DMS153 (cell line): ENCODE measurements at places on chromosomes 2 and 18.

- no peak for DNase-seq
Observed at GRCh38 chr2:102268510-102269199, 42.7 kb upstream of the IL1RL1 start.

DNA sequence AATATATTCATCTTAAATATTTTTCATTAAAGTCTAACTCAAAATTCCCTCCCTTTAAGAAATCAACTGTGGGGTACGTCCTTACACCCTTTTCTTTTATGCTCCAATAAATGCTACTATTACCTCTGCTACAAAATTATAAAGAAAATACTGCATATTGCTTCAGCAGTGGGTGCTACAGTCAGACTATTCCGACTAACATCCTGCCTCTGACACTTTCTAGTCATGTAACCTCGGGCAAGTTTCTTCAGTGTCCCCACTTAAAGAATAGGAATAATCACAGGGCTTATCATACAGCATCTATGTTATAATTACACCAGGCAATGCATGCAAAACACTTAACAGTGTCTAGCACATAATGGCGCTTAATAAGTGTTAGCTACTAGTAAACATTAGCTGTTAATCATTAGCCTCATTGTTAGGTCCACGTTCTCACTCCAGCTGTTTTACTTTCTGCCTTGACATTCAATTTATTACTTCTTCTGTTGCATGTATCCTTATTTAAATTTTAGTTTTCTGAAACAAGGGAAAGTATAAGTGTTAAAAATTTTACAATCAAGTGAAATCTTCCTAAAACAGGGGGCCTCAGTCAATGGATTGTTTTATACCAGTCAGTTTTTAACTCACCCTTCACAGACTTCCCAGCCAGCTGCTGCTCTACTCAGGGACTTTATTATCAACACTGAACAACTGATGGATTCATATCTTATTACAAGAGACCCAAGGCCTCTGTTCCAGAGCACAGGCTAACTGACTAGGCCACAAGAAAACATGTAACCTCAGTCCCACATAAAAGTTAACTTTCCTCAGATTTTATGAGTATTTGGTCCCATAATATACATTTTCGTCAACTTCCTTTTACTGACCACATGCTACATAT is 54.0 kb downstream of the CLASP1 start:
- no peak for DNase-seq

DNA sequence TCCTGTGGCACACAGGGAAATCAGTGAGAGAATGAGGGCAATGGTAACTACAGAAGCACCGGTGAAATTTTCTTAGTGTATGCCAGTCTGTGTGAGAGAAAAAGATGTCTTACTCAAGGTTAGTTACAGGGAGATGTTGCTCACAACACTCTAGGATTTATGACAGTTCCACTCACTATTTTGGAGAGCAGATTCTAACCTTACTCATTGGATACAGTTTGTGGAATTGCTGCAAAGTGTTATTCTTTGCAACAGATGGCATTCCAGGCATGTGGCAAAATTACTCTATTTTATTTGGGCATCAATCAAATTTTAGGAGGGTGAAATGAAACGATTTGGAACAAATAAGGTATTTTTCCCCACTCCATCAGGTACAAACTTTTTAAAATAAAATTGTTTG is 449.1 kb downstream of the PIK3C3 start:
- no peak for DNase-seq

DNA sequence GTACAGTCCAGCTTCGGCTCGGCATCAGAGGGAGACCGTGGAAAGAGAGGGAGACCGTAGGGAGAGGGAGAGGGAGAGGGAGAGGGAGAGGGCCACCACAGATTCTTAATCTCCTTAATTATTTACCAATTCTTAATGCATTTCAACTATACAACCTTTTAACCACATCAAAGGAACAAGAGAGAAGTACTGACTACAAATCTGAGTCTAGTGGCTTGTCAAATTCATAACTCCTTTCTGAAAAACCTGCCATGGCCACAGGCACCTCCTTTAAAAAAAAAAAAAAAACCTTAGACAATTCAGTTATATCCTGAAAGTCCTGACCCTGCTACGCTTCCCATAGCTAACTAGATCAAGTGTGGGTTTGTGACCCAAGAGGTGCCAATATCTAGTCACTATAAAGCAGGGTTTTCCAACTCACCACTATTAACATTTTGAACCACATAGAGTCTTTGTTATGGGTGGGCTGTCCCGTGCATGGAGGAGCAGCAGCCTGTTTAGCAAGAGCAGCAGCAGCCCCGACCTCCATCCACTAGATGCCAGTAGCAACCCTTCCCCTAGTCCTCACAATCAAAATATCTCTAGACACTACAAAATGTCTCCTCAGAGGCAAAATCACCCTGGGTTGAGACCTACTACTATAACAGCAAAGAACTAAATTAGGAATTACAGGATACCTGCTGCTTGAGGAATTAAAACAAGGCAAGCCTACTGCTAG is 6.8 kb downstream of the ESCO1 start:
- no peak for DNase-seq

GRCh38 chr18:13612196-13612997 is 114.0 kb downstream of the FAM210A start:
- DNase-seq = no peak

DNA sequence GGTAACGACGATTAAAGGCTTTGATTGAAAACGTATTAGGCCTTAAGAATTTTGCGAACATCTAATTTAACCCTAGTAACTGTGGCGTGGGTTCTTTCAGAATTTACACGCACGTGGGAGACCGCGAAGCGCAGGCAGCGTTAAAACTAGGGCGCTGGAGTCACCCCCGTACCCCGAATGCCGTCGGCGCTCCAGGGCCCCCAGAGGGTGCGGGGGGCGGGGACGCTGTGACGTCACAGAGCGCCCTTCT is 673 bp upstream of the SMCHD1 start:
- DNase-seq = no peak

DNA sequence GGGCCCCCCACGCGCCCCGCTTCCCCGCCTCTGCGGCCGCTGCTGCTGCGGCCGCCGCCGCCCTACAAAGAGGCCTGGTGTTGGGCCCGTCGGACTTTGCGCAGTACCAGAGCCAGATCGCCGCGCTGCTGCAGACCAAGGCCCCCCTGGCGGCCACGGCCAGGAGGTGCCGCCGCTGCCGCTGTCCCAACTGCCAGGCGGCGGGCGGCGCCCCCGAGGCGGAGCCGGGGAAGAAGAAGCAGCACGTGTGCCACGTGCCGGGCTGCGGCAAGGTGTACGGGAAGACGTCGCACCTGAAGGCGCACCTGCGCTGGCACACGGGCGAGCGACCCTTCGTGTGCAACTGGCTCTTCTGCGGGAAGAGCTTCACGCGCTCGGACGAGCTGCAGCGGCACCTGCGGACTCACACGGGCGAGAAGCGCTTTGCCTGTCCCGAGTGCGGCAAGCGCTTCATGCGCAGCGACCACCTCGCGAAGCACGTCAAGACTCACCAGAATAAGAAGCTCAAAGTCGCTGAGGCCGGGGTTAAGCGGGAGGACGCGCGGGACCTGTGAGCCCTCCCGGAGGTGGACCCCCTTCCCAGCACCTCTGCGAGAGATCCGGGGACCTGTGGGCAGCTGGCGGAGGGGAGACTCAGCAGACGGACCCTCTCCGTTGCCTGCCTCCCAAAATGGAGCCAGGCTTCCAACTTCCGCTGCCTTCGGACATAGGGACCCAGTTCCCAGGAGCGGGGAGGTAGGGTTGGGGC is 1.9 kb downstream of the SP5 start:
- DNase-seq = no peak

DNA sequence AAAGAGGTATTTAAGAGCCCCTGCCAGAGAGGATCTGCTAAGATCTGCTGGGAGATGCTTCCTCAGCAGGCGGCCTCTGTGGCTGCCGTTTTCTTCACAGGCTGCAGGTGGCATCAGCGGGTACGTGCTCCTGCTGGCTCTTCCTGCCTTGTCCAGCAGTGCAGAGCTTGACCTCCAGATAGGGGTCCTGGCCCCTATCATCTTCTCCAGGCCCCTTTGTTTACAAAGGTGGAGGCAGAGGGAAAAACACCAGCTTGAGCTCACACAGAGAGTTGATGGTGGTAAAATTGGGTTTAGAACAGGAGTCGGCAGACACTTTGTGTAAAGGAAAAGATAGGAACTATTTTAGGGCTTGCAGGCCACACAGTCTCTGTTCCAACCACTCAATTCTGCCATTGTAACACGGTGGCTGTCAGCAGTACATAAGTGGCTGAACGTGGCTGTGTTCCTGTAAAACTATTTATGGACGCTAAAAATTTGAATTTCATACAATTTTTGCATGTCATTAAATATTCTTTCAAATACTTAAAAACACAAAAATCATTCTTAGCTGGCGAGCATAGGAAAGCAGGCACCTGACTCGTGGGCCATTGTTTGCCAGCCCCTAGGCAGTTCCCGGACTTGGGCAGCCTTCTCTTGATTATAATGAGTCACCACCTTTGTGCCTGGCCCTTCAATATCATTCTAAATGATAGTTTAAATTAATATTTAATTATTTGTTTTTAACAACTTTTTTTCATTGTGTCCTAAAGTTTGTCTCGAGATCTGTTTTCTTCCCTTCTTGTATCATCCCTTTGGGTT is 98.2 kb upstream of the B3GNT7 start:
- DNase-seq = peak; percentile 3

DNA sequence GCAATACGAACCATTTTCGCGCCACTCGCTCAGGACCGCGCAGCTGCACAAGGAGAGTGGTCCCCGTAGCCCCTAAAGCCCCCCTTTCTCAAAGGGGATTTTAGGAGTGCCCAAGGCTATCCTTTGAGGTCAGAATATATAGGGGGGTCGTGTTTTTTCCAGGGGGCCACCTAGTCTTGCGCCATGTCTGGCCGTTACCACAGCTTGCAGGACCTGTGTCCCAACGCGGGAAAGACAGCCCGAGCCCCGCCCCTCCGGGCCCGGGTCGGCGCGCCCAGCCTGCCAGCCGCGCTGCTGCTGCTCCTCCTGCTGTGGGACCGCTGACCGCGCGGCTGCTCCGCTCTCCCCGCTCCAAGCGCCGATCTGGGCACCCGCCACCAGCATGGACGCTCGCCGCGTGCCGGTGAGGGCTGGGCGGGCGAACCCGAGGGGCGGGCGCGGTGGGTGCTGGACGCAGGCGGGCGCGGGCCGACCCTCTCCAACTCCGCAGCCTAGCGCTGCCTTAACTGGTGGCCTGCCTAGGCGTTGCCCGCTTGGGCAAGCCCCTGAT is at the start of gene CDCA7:
CDCA7 (plus strand) TSS at position 291 of the 550 bp plus-strand sequence; CDS start at position 383, 92 bp downstream.
- DNase-seq = peak; percentile 66

- DNase-seq = no peak
Observed at GRCh38 chr2:109141727-109142283, 12.8 kb downstream of the SH3RF3 start.

GRCh38 chr2:180169474-180169873 is 162.4 kb upstream of the CWC22 start:
- DNase-seq = no peak

GRCh38 chr2:175154661-175155082 is 13.3 kb downstream of the ATF2 start:
- no peak for DNase-seq

DNA sequence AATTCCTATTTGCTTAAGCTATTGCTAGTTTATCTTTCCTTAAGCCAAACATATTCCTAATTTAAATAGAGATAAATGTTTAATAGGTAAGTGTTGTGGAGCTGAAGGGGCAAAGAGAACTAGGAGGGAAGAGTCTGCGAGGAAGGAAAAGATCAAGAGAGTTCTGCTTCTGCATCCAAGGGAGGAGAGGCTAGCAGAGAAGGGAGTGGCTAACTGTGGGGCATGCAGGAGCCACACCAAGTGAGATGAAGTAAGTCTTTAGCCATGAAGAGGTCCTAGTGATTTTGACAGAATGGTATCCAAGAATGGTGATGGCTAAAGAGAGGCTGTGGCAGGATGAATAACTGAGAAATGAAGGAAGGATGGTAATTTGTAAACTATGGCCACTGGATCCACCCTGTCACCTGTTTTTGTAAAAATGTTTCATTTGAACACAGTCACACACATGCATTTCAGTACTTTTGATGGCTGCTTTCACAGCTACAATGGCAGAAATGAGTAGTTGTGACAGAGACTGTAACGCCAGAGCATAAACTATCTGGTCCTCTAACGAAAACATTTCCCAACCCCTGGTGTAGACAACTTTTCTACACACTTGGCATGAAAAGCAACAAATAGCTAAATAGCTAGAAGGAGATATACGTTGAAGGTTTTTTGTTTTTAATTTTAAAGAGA is 15.6 kb downstream of the TPGS2 start:
- no peak for DNase-seq

GRCh38 chr2:19929226-19929625 is 27.4 kb upstream of the TTC32 start:
- no peak for DNase-seq

- peak; percentile 23 for DNase-seq
Observed at GRCh38 chr2:228689053-228689452, 507.6 kb upstream of the SPHKAP start.

GRCh38 chr2:61091485-61091884 is 25.8 kb downstream of the SANBR start:
- no peak for DNase-seq

GRCh38 chr2:231988179-231988866 is 26.8 kb downstream of the DIS3L2 start:
- DNase-seq = no peak

- DNase-seq = no peak
Observed at GRCh38 chr2:102027036-102027980, 35.5 kb downstream of the IL1R2 start.

DNA sequence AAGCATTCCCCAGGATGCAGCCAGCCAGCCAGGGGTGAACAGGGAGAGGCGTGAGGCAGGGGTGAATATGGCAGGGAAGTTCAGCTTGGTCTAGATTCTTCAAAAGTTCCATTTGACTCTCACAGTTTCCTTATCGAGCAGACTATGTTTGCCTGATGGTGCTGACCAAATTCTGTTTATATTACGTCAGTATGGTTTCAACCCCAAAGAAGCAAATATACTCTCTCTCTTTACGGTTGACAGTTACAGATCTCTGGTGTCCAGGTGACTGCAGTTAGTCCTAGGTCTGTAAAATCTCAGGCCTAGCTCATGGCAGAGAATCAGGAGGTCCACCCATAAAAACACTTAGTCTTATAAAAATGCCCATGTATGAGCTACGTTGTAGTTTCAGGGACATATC is 38.3 kb upstream of the DNMT3A start:
- DNase-seq = no peak

DNA sequence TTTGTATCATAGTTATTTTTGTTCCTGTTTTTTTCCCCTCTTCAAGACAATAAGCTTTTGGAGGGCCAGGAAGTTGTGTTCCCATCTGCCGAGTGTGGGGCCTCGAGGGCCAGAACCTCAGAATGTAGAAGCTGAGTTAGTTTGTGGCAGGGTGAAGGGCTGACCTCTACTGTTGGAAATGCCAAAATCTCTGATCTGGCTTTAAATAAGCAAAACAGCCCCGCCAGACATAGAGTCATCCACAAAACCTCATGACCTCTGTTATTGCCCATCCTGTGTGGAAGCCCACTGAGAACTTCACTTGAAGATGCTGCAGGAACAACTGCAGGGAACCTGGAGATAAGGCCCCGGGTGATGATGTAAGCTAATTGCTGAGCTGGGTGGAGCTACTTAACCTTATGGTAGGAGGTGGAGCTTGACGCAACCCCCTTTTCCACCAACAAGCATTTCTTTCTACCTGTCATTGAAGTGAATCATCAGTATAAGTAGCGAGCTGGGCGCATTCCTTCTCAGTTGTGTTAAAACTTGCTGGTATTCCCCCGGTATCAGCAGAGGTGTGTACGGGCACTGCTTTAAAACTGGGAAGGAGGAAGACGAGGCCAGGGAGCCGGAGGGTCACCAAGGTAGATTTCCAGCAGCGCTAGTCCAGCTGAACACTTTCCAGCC is 177.2 kb downstream of the NEDD4L start:
- no peak for DNase-seq
